Endodermal cell (in vitro differentiated cells): ENCODE measurements at places on chromosomes 16 and 17.

- no peak for DNase-seq
These were observed 63.6 kb downstream of the NUP93 start for GRCh38 chr16:56793492-56793891.

- DNase-seq, result no peak
These were observed 1372.6 kb downstream of the CDH11 start for GRCh38 chr16:63749276-63749675.

GRCh38 chr17:49699966-49700575, 7.7 kb downstream of the SLC35B1 start:
- no peak for DNase-seq

- no peak for DNase-seq
These were observed 13.7 kb downstream of the KRABD2 start for GRCh38 chr17:8362651-8363332.

DNA sequence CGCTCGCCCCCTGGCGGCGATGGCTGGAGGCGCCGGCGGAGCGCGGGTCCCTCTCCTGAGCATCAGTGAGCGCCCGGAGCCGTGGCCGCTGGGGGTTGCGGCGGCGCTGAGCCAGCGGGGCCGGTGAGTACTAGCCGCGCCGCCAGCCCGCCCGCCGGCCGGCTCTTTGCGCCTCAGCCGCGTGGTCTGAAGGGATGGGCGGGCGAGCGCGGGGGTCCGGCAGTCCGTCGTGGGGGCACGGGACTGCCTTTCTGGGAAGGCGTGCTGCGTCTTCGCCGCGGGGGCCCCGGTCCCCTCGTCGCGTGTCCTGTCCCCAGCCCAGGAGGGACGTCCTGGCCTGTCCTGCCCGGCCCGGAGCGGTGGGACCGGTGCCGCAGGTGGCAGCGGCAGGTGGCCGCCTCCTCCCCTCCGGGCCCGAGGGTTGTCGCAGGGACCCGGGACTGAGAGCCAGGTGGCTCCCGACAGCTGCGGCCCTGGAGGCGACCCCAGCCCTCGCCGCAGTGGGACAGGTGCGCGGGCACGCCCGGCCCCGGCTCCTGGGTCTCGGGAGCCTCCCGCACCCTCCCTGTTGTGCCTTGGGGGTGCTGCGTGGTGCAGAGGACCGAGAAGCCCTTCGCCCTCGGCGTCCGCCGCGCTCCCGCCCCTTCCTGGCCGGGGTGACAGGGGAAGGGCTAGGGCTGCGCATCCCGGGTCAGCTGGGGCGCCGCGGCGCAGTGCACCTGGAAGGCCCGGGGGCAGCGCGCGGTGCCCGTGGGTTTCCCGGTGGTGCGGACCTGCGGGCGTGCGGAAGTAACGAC, at the start of gene SPECC1:
Gene SPECC1 (plus strand): TSS at position 58 of the 797 bp plus-strand sequence. CDS start 87,293 bp downstream, outside the sequence.
- peak; percentile 98 for DNase-seq

DNA sequence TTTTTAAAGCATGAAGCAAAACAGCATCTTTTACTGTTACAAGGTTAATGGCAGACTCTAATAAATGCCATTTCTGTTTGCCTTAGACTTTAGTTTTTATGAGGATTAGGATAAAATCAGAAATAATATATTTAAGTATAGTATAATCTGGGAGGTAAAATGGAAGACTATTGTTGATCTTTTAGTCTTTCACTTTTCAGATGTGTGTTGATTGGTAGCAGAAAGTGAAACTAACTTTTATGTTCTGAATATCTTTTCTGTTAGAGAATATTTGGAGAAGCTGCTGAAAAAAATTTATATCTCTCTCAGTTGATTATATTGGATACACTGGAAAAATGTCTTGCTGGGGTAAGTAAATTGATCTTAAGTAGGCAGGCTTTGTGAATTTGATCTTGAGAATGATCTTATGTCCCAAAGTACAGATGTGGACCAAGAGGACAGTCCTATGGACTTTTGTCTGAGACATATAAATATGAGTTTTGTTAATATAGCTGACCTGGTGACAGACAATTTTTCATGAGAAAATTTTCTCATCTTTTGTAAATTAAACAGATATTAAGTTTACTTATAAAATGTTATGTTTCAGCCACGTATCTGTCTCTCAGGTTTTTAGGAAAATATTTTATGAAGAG, 64.1 kb downstream of the NF1 start:
- DNase-seq, result no peak

DNA sequence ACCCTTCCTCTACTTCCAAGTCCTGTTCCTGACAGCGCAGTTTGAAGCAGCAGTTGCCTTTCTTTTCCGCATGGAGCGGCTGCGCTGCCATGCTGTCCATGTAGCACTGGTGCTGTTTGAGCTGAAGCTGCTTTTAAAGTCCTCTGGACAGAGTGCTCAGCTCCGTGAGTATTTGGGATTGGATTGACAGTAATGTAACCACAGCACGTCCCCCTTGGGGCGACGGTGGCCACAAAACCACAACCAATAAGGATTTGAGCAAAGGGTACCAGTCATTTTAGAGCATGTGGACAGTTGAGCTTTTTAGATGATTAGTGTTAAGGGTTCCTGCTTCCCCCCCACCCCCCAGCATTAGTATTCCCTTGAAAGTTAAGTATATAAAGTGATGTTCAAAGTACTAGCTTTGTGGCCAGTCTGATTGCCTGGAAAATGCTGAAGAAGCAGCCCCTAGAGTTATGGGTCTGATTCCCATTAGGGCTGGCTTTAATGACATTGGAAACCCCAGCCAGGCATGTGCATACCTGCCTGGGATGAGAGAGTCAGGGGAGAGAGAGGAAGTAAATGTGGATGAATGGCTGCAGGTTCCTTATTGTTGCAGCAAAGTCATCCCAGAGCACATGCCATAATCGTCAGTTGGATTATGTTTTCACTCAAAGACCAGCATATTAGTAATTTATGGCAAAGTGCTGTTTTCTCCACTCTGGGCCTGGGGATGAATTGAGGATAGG, 31.6 kb upstream of the SLC12A3 start:
- DNase-seq, result no peak

- no peak for DNase-seq
These were observed 7.6 kb downstream of the PDE6G start for GRCh38 chr17:81648707-81649085.

GRCh38 chr16:533391-534123, 6.0 kb downstream of the CAPN15 start:
- peak; percentile 84 for DNase-seq

GRCh38 chr16:81832801-81833547, 53.9 kb downstream of the PLCG2 start:
- DNase-seq, result no peak

GRCh38 chr17:2102931-2103809, 48.3 kb downstream of the HIC1 start:
- DNase-seq, result no peak

DNA sequence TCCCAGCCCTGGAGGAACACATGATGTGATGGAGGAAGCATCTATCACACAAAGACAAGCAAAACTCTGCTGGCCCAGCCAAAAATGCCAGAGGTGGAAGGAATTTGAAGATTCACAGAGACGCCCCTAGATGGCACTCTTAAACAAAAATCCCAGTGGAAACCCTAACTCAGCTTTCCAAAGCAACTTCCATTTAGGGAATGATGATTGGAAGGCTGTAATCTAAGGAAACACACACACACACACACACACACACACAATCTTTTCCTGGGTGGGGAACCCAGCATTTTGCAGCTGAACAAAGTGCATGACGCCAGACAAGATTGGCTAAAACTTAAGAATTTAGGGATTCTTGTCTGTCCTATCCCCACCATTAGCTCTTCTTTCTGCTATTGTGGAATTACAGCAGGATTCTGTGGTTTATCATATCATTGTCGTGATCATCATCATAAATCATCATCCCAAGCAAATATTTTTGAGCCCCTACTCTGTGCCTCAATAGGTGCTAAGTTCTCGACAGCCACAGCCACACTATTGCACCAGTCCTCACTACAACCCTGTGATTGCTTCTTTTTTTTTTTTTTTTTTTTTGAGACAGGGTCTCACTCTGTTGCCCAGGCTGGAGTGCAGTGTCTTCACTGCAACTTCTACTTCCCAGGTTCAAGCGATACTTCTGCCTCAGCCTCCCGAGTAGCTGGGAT, 1.6 kb upstream of the LDAF1 start:
- DNase-seq, result peak; percentile 82

DNA sequence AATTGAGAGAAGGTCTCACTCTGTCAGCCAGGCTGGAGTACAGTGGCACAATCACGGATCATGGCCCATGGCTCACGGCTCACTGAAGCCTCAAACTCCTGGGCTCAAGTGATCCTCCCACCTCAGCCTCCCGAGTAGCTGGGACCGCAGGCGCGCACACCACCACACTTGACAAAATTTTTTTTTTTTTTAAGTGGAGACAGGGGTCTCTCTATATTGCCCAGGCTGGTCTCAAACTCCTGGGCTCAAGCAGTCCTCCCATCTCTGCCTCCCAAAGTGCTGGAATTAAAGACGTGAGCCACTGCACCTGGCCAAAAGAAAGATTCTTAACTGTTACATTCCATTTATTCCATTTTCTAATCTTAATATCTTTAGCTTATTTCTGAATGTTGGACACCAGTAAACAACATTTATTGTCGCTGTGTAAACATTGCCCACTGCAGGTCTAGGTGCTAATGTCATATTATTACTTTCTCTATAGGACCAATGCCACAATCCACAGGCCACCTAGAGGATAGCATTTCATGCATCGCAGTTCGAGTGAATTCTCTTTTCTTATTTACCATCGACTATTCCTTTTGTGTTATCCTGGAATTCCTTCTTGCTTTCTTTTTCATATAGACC, 123.7 kb downstream of the PITPNC1 start:
- peak; percentile 30 for DNase-seq

- DNase-seq, result no peak
These were observed 1616.4 kb downstream of the CDH8 start for GRCh38 chr16:60419859-60420258.

DNA sequence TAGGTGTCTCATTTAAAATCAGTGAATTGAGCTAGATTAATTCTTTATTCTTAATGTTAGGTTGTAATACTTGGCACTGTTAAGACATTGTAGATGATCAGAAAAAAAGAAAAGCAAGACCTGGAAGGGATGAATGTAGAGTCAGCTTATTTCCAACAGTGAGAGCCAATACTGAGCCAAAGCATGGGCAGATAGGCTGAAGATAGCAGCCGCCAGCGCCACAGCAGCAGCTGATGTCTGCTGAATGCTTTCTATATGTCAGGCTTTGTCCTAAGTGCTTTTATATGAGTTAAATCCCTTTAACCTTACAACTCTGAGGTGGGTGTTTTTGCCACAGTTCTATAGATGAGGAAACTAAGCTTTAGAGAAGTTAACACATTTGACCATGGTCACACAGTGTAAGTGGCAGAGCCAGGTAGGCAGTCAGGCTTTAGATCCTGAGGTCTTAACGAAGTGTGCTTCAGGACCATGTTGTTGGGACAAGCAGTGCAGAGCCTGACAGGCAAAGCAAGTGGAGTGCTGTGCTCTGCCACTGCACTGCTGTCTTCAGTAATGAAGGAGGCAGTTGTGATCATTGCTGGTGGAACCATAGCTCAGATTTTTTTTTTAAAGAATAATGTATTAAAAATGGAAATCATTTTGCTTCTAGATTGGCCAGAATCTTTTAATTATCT, 25.9 kb downstream of the TNRC6A start:
- no peak for DNase-seq

DNA sequence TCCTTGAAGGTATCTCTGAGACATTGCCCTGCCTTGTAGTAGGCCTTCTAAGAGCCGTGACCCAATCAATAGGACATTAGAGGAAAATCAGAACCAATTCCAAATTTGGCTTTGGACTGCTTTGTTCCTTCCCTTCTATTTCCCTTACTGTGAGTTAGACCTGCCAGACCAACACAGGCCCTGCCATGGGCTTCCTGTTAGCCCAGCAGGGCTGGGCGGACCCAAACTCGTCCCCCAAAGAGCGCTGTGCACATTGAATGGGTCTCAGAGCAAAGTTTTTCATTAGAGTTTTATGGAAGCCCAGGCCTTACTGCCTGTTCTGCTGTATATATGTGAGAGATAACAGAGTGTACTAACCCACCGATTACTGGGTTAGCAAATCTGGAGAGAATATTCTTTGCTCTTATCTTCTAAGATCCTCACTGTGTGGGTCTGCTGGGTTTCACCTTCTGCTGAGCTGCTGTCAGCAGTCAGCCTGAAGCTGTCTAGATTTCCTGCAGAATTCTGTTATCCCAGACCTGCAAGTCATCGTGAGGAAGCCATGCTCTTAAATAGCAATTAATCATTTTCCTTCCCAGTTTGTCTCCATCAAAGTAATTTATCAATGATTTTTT, 5.7 kb downstream of the ARHGAP44 start:
- DNase-seq, result no peak

DNA sequence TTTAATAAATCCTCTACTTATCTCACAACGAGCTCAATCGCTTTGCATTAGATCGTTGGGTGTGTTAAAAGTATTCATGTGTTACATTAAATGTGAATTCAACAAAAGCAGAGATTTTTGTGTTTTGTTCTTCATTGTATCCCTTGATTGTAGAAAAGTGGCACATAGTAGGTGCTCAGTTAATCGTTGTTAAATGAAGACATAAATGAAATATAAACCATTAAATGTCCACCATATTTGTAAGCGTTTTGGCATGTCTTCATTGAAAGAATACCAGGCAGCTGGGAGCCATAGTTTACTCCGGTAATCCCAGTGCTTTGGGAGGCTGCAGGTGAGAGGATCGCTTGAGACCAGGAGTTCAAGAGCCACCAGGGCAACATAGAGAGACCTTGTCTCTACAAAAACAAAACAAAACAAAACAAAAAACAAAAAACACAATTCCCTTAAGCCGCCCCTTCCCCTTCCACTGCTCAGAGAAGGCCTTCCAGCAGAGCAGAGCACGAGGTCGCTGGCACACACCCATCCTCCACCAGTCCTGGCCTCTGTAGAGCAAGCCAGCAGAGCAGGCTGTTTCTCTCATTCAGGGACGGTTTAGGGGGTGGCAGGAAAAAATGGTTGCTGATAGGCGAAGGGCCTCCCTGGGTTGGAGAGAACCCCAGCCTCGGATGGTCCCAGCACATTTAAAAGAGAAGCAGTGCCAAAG, 673 bp upstream of the CHD9 start:
- no peak for DNase-seq

DNA sequence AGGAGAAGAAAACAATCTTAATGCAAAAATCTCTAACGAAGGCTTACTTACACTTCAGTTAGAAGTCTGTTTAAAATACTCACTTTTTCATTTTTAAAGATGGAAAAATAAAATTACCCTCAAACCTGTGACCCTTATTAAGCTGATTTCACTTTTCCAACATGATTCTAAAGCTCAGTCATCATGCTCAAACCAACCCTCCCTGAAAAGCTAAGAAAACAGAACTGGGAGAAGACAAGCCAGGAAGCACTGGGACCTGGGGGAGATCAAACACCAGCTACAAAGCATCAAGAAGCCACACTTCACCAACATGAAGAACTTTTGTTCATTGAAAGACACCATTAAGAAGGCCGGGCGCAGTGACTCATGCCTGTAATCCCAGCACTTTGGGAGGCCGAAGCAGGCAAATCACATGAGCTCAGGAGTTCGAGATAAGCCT, 88.8 kb downstream of the LITAF start:
- no peak for DNase-seq
